Stimulated activated CD4-positive, alpha-beta T cell treated with anti-CD3 and anti-CD28 coated beads, Interleukin-2, amount 100 ng/mL, for 24 hours (primary cell): ENCODE measurements at places on chromosomes 1 and 21.

- DNase-seq = no peak
These were observed 28.4 kb downstream of the EXTL2 start for GRCh38 chr1:100866041-100866900.

- no peak for DNase-seq
These were observed 198.2 kb downstream of the CENPF start for GRCh38 chr1:214801191-214801590.

DNA sequence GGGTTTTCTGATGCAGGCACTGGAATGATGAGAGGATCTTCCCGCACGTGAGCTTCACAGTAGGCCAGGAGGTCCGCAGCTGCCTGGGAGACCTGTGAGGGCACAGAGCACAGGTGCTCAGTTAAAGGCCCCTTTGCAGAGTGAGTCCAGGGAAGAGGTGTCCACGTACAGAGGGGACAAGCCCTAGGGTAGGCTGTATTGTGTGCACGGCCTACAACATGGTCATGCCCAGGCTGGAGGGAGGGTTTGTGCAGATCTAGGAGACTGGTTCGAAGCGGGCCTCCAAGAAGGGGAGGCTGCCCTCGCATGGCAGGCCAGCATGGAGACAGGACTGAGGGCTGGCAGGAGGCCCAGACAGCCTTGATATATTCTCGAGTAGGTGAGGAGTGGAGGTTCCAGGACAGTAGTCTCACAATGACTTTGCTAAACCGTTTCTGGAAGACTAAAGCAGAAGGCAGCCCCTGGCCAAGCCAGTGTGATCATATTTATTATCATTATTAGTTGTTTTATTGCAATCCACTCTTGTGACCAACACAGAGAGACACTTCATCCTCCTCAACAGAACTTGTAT, 48.0 kb upstream of the B3GALNT2 start:
- no peak for DNase-seq

DNA sequence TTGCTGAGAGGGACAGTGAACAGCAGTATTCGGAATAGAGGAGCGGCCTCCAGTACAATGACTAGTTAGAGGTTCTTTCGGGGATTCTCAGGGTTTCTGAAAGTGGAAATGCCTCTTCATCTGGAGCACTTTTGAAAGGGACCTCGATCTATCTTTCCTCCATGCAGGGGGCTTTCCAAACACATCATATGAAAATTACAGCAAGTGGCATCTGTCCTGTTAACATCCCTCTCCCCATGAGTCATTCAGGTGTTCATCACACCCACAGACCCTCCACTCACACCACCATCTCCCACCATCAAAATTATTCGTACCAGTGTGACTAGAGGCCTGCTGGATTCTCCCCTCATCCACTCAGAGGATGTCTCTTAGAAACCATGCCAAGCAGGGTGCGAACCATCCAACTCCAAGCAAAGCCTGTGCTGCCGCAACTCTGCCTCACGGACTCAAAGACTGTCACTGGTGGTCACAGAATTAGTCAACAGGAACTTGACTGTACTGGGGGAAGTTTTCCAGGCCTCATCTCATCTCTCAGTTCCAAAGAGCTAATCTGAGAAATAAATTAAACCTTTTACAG, 211.1 kb downstream of the MRPL39 start:
- peak; percentile 78 for DNase-seq

GRCh38 chr1:200037501-200037900, 10.0 kb downstream of the NR5A2 start:
- DNase-seq = no peak

GRCh38 chr1:201222125-201222524, 31.5 kb downstream of the IGFN1 start:
- no peak for DNase-seq

- no peak for DNase-seq
These were observed 82.4 kb upstream of the MAGI3 start for GRCh38 chr1:113307771-113308445.

GRCh38 chr1:185823467-185823866, 89.3 kb downstream of the HMCN1 start:
- DNase-seq = no peak

- DNase-seq = no peak
These were observed 14.8 kb downstream of the CTSK start for GRCh38 chr1:150793221-150793620.

DNA sequence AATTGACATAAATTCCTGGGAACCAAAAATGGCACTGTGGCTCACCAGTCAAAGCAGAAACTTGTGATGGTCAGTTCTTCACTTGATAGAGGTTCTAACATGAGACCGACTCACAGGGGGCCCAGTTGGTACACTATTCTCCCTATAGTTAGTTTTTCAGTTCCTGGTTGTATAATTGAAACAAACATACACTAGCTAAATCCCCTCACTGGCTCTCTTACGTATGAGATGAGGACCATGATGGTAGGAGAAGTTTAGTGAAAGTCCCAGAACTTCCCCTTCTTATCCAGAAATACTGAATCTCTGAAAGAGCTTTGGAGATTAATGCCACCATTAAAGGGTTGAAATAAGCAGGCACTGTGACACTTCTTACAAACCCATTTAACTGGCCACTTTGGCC, 2.8 kb upstream of the S100B start:
- DNase-seq = no peak

GRCh38 chr1:53942127-53942957, 3.2 kb downstream of the IFT25 start:
- DNase-seq = no peak

DNA sequence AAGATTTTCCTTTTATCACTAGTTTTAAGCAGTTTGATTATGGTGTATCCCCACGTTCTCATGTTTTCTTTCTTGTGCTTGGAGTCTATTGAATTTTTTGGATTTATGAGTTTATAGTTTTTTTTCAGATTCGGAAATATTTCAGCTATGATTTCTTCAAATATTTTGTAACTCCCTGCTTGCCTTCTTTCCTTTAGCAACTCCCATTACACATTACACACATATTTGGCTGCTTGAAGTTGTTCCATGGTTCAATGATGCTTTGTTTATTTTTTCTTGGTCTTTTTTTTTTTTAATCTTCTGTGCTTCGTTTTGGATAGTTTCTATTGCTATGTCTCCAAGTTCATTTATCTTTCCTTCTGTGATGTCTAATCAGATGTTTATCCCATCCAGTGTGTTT, 48.5 kb upstream of the WARS2 start:
- DNase-seq = no peak

DNA sequence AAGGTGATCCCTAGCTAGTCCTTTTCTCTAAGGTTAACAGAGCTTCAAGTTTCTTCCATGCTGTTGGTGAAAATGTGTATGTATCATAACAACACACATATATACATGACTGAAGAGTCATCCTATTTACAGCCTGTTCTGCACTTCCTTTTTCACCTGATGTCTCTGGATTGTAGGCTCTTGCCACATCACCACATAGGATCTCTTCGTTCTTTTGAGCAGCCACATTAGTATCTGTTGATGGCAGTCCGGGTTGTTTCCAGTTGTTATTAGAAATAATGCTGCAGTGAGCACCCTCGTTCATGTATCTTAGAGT, 19.7 kb downstream of the MRPL37 start:
- no peak for DNase-seq

- DNase-seq = peak; percentile 29
These were observed 44.7 kb upstream of the GOLT1A start for GRCh38 chr1:204258213-204259115.

- DNase-seq = no peak
These were observed 1141.3 kb downstream of the BRINP3 start for GRCh38 chr1:189336115-189337100.

- DNase-seq = no peak
These were observed 107.8 kb downstream of the SIK1 start for GRCh38 chr21:43318841-43319781.

GRCh38 chr21:16455526-16455925, 725.7 kb downstream of the USP25 start:
- no peak for DNase-seq

GRCh38 chr1:51019811-51020210, 49.8 kb downstream of the CDKN2C start:
- no peak for DNase-seq

- DNase-seq = no peak
These were observed 33.1 kb downstream of the PTP4A2 start for GRCh38 chr1:31905093-31905509.

DNA sequence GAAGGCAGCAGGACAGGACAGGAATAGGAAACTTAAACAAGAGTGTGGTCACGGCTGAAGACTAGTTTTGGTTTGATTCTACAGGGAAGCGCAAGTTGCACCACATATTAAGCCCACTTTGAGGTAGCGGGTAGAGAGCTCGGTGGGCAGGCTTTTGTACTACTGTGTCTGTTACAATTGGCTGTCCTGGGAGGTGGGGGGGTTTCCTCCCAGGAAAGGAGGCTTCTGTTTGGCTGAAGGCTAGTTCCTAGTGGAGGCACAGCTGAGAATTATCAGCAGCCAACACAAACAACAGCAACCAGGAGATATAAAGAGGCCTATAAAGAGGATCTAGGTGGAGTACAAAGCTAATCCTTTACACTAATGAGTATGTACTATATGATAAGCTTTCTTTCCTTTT, 62.7 kb downstream of the ZNF648 start:
- no peak for DNase-seq
